AG10803 (cell line): ENCODE measurements at places on chromosomes 3 and 15.

- peak; percentile 59 for DNase-seq
Measured at GRCh38 chr3:187960820-187961219, 193.1 kb upstream of the LPP start.

DNA sequence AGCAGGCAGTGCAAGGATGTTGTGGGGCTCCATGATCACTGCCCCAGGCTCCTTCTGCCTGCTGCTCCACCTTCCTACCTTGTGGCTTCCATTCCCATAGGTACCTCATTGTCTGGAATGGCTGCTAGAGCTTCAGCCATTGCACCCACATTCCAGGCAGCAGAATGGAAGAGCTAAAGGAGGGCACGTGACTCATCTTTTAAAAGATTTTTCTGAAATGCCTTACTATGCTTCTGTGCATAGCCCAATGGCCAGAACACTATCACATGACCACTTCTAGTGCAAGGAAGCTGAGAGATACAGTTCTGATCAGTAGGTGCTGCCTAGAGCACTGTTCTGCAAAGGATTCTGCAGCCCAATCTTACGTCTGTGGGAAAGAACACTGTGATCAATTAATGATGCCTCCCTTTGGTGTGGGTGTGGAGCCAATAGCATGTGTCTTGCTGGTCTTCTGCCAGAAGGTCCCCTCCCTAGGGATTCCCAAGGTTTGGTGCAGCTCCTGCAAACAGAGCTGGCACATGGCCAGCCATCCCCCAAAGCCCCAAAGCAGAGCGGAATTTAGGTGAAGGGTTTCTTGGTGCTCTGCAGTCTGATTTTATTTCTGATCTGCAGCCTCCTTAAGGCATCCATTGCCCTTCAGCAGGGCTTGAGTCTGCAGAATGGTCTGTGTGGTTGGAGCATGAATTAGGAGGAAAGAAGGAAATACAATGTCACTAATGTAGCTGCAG is 34.4 kb downstream of the SPSB4 start:
- no peak for DNase-seq

DNA sequence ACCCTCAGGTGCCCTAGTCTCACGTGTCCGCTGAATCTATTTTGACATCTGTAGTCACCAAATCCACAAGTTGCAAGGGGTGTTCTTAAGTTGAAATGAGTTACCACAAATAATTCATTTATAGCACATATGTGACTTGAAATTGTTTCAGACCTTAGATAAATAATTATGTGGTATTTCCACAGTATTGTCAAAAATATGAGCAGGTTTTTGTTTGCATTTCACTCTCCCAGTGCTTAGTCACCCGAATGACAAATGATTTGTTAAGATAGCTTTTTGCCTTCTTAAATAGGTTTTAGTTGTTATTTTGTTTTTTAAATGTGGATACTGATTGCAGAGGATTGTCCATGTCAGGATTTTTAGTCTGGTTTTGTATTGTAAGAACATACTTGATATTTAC is 2.6 kb downstream of the MFSD1 start:
- no peak for DNase-seq

DNA sequence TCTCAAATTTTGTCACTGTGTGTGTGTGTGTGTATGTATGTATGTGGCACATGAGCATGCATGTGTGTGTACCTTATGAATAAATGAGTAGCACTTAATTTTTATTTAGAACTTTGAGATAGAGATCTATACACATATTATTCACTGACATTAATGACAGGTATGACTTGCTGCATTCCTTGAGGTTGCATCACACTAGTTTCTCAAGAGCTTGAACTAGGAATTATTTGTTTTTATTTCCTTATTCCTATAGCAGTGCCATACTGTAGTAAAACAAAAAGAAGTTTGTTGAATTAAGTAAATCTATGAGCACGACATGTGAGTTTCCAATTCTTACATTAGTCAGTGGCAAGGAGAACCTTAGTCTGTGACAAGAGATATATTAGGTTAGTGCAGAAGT is 943.9 kb downstream of the ROBO1 start:
- peak; percentile 47 for DNase-seq

DNA sequence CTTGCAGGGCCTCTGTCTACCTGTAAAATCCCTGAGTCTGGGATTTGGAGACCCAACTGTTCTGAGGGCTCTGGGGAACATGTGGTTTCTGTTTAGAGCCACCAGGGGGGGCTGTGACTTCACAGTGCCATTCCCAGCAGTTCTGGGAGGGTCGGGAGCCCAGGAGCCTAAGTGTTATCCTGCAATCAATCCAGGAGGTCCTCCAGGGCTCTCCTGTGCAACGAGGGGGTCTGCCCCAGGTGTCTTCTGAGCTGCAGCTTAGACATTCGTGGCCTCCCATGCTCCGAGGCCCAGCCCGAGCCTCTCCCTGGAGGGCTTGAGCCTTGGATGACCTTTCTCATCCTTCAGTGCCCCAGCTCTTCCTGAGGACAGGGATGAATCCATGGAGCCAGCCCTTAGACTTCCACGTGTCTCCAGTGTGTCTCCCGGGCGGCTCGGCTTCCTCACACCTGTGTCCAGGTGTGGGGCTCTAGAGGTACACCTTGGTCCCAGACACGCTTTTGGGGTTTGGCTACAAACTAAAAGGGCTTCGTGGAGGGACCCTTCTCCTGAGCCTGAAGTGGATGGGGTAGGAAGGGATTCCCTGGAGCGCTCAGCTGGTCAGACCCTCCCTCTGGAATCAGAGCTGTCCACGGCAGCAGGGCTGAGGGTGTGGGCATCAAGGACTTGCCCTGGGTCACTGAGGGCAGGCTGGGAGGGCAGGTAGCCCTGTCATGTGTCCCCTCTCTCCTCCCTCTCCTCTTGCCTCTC is 20.3 kb upstream of the ABTB1 start:
- DNase-seq: peak; percentile 45

DNA sequence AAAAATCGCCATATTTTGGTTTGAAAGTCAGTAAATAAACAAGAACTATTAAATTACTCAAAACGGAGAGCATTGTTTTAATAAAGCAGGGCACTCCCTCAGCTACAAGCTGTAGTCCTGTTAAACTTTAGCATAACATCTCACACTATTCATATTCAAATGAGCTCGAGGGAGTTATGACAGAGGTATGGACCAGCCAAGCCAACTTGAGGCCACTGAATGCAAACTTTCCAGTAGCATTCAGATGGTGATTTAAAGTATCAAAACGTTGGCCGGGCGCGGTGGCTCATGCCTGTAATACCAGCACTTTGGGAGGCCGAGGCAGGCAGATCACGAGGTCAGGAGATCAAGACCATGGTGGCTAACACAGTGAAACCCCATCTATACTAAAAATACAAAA is 132.9 kb downstream of the GABRB3 start:
- DNase-seq: no peak

DNA sequence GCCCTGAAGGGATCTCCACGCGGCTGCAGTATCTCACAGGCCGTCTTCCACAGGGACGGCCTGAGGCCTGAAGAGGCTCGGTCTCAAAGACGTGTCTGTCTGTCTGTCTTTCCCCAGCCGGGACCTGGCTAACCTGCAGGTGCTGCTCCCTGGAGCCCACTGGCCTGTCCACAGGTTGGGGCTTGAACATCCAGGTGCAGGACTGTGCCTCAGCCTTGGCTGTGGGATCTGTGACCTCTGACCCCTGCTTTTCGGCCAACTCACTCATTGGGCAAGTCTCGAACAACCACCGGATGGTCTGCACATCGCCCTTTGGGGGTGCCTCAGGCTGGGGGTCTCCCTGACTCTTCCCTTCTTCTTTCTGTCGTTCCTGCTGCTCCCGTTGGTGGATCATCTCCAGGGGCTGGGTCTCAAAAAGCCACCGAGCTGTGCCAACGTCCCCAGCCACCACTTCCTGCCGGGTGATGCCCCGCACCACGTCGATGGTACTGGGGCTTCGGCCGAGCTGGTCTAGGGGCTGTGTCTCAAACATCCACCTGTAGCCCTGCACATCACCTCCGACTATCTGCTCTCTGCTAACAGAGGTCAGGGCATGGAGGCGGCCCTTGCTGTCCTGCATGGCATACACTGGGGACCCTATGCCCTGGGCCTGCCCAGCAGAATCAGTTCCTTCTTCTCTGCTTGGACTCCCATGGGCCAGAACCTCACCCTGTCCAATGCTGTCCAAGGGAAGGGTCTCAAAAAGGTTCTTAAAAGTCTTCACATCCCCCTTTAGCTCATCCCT is 4.8 kb downstream of the XIRP1 start:
- no peak for DNase-seq

GRCh38 chr3:129950318-129951046 is 24.0 kb upstream of the TRH start:
- no peak for DNase-seq

DNA sequence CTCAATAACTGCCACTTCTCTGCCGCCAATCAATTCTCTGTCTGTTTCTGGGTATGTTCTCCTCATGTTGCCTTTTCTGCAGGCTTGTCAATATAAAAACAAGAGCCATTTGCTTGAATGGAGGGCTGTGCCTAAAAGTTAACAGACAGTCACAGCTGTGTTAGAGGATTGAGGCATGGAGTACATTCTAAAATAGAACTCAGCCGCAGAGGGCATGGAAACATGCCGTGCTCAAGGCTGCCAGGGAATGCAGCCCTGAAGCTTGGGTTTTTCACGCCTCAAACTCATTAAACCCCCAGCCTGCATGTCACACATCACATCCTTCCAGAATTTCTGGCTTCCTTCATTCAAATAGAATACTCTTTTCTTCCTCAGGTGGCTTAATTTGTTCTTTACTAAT is 166.6 kb downstream of the TPRG1 start:
- DNase-seq: no peak

- DNase-seq: peak; percentile 8
Measured at GRCh38 chr3:71786551-71786950, 1.6 kb upstream of the PROK2 start.

DNA sequence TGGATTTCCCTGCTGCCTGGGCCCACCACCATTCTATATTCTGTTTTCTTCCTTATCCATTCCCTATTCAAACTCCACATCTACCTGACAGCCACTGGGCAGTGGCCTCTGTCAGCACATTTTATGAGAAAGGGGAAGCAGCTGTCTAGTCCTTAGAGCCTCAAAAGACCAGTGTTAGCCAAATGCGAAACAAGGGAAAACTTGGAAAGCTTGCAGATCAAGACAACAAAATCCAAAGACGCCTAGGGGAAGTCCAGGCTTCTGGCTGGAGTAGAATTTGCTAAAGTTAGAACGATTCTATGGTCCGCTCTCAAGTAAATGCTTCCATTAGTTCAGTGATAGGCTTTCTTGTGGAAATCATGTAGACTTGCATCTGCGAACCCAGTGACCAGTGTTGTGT is 39.4 kb upstream of the CHST2 start:
- no peak for DNase-seq

DNA sequence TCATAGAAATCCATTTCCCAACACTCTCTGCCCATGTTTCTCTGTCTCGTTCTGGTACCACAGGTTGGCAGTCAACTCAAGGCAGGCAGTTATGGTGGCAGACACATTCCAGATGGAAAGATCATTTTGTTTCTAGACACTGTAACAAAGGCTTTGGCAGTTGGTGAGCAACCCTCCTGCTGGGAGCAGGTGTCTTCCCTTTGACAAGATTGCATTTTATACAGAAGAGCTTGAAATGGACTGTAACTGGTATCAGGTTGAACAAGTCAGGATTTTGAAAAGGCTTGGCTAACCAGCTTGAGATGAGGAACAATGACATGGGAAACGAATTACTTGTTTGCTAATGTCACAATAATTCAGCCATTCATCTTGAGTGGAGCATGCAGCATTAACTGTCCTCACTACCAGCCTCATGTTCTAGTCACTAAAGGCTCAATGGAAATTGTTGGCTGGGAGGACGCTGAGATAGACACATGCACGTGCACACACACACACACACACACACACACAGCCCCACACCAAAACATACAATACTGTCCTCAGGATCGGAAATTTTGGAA is 170.0 kb downstream of the SEMA6D start:
- no peak for DNase-seq

DNA sequence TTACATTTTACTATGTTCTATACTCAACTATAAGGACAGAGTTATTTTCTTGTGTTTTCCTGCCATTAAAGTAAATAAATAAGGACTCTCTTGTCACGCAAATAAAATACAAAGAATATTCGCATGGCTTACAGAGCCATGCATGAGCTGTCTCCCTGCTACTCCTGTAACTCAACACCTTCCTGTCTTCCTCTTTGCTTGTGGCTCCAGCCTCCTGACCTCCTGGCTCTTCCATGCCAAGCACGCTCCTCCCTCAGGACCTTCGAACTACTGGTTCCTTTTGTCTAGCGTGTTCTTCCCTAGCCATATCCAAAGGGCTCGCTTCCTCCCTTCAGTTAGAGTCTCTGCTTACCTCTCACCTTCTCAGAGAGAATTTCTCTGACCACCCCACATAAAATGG is 124.3 kb upstream of the TMC3 start:
- DNase-seq: no peak

DNA sequence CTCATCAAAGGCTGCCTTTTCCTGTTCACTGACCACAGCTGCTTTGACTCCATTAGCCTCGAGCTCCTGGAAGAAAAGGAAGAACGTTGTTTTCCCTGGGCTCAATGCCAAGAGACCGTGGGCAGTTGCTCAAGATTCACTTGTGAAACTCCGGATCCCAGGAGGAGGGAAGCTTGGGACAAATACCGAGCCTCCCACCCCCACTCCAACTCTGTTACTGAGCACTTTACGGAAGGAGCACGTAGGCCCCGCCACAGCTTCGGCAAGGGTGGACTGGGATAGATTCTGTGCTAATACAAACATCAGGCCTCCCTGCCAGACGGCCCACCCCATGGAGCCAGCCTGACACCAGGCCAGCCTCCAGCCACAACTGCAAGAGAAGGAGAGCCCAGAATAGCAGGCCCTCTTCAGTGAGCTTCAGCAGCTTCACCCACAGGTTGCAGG is 10.8 kb upstream of the FANCD2 start:
- DNase-seq: peak; percentile 98

GRCh38 chr3:10299679-10300078 is 6.9 kb upstream of the GHRL start:
- DNase-seq: no peak

GRCh38 chr3:61872077-61872706 is 310.8 kb downstream of the PTPRG start:
- DNase-seq: peak; percentile 31

DNA sequence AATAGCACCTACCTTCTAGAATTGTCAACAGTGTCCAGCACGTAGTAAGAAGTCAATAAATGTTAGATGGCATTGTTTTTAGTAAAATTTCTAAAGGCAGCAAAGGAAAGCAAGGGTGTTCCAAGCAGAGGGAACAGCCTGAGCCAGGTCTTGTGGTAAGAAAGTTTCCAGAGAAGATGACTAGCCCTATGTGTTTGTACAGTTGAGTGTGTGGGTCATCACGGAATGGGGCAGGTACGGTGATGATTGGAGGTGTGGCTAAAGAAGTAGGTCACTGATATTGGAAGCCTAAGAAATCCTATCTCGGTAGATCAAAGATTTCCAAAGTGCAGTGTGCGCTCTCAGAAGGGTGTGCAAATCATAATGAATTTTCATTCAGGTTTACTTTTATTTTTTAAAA is 94.2 kb upstream of the BCL6 start:
- DNase-seq: no peak

DNA sequence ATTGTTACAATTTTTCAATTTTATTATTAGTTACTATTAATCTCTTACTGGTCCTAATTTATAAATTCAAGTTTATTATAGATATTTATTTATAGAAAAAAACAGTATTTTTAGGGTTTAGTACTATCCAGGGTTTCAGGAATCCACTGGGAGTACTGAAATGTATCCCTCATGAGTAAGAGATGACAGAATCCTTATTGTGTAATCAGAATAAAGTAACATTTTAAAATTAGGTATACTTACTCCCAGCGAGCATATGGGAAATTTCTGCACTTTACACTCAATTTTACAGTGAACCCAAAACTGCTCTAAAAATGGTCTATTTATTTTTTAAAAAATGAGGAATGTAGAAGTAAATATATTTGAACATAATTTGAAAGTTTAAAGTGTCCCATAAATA is 202.7 kb downstream of the CGGBP1 start:
- peak; percentile 3 for DNase-seq
